ENCODE measurements at places on chromosomes 2 and 18.

- DNase-seq = peak; percentile 54
These were observed at the start of the genes PECR and TMEM169 for GRCh38 chr2:216081487-216082116. TSS of gene PECR (minus strand) at chr2:216081809. CDS start at chr2:216081741, 68 bp downstream. TSS of gene TMEM169 (plus strand) at chr2:216081919. CDS start at chr2:216095964, 14,045 bp downstream.

- DNase-seq = no peak
These were observed 329.4 kb upstream of the RAB12 start for GRCh38 chr18:8279781-8280330.

DNA sequence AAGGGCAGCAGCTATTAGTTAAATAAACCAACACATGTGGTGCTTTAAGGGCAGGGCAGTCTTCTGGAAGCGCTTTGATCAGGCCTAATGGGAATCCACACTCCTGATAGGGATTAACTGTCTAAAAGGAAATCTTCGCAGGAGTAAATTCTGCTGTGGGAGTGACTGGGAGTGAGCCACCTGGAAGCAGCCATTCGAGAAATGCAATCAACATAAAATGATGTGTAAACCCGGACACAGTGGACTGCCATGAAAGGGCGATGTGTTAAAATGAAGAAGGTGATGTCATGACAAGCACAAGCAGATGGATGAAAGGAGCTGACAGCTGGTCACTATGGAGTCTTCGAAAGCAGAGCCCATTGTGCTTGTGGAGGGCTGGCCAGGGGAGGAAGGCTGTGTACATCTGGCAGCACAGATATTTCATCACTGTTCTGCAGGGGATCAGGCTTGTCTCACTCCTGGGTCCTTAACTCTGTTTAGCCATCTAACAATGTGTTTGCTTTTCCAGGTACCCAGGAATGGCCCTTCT, 24.8 kb upstream of the GALNT14 start:
- no peak for DNase-seq

- DNase-seq = no peak
These were observed 3.1 kb upstream of the INPP5D start for GRCh38 chr2:233056961-233057605.

DNA sequence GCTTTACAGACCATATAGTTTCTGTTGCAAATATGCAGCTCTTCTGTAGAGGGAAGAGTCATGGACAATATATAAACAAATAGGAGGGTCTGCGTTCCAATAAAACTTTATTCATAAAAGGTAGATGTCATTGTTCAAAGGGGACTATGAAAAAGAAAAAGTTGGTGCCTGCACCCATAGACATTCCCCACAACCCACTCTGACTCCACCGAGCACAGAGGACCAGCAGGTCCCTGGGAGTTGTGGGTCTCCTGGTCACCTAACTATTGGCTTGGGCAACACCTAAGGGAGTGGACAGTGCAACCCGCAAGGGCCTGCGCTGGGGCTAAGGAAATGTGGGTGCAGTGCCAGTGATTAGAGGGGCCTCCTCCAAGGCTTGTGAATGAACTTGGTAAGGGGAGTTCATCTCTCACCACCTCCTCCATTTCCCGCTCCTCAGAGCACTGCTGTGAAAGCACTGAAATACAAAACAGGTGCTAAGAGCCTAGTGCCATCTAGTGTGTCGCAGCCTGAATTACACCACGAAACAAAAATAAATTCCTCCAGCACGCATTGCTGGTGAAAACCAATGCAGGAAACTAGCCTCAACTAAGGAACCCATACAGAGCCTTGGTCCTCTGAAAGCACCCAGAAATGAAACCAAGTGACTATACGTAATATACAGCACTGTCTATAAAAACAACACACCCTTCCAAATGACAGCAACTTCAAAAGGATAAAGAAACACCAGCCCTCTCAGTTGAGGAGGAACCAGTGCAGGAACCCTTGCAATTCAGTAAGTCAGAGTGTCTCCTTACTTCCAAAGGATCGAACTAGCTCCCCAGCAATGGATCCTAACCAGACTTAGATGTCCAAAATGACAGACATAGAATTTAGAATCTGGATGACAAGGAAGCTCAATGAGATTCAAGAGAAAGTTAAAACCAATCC, 166.6 kb downstream of the RNF144A start:
- peak; percentile 34 for DNase-seq

- DNase-seq = no peak
These were observed 25.7 kb downstream of the MC2R start for GRCh38 chr18:13889671-13890070.

DNA sequence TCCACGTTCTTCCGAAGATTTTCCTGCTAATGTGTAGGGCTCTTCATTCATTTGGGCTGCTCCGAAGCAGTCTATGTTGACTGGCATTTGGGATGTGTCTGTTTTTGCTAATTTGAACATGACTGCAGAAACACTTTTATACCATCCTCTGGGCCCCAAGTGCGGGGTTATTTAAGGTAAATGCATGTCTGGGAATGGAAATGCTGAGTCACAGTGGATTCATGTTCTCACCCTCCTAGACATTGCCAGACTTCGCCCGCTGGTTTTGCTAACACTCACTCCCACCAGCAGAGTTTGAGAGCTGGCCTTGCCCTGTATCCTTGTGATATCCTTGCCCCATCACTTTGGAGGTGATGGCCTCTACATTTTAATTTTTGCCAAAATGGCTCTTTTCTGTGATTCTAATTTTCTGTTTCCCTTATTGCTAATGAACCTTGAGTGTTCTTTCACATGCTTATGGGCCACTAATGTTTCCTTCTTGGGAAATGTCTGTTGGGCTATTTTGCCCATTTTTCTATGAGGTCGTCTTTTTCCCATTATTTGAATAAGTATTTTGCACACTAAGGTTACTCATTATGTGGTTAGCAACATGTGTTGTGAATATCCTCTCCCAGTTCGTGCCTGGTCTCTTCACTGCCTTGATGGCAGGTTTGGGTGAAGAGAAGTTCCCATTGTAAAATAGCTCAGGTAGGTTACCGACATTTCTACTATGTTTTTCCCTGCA, 204.1 kb downstream of the GLI2 start:
- DNase-seq = peak; percentile 24

GRCh38 chr2:227534714-227535113, 62.8 kb downstream of the AGFG1 start:
- no peak for DNase-seq

- no peak for DNase-seq
These were observed 131.3 kb downstream of the TPO start for GRCh38 chr2:1544478-1545069.

DNA sequence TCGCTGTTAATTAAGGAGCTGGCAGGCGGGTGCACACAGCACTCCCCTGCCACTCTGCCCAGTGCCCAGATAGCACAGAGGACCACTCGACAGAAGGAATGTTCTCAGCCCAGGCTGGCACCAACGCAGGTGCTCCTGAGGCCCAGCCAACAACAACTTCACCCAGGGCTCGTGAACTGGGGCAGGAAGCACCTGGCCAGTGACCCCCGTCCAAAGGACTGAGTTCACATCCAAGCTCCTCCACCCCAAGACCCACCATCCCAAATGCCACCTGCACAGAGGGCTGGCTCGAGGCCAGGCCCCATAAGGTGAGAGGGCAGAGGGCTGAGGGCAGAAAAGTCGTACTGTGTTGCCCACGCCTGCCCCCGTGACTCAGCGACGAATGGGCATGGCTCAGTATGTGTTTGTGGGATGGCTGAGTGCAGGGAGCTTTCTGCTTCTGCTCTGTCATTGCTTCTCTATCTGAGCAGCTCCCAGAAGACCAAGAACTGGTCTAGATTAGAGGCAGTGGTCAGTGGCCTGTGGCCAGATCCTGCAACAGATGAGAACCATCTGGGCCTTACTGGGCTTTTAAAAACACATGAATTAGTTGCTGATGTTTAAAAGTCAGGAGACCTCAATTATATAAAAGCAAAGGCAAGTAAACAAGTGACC, 68.4 kb downstream of the POLR1A start:
- DNase-seq = no peak

DNA sequence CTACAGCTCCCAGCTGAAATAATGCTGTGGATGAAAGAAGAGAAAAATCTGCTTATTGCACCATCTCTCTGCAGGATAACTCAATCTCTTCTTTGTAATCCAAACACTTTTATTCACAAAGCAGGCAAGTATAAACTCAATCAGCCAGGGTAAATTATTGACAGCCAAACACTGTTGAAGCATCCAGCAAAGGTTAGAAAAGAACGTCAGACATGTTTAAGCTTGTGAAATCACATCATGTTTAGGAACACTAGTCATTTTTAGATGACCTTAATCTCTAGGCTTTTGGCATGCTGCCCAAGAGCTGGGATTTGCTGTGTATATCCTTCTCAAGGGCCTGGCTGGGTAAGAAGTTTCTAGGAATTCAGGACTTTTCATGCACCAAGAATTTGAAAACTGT, 1148.1 kb upstream of the FANCL start:
- DNase-seq = no peak

DNA sequence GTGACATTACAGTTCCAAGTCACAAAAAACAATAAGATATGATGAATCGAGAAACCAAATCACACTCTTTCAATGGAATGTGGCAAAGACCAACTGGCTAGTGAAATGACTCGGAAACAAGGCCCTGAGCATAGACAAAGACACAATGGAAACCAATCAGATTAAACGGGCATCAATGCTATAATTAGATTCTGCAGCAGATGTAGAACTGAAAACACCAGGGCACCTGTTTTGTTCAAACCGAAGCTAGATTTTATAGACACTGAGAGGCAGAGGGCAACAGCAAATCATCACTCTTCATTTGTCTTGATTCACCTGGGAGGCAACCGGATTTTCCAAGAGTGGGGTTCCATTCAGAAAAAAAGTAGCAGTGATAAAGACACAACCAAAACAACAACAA, 92.8 kb upstream of the BARD1 start:
- DNase-seq = no peak

- no peak for DNase-seq
These were observed 2.0 kb downstream of the EIF2AK2 start for GRCh38 chr2:37154785-37155184.

GRCh38 chr2:240293557-240294461, 141.7 kb upstream of the GPC1 start:
- no peak for DNase-seq

GRCh38 chr2:105413206-105413605, 14.4 kb upstream of the FHL2 start:
- DNase-seq = no peak

GRCh38 chr2:96885432-96886347, 15.8 kb upstream of the SEMA4C start:
- no peak for DNase-seq

DNA sequence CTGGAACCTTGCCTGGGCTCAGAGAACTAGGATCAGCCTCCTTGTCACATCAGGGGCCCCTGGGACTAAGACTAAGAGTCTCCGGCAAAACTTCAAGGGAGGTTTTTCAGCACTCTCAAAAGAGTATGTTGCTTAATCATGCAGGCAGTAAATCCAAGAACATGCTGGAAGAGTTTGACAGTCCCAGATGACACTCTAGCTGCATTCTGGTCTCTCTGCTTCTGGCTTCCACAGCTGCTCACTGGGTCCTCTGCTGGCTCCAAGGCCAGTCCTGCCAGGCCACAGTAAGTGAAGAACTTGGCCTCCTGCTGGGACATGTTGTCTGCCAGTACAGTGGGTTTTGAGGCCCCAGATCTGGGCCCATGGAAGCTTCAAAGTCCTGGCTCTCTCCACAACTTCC, 45.2 kb upstream of the IL1RL1 start:
- no peak for DNase-seq

GRCh38 chr18:43367895-43368294, 90.6 kb upstream of the SYT4 start:
- no peak for DNase-seq

DNA sequence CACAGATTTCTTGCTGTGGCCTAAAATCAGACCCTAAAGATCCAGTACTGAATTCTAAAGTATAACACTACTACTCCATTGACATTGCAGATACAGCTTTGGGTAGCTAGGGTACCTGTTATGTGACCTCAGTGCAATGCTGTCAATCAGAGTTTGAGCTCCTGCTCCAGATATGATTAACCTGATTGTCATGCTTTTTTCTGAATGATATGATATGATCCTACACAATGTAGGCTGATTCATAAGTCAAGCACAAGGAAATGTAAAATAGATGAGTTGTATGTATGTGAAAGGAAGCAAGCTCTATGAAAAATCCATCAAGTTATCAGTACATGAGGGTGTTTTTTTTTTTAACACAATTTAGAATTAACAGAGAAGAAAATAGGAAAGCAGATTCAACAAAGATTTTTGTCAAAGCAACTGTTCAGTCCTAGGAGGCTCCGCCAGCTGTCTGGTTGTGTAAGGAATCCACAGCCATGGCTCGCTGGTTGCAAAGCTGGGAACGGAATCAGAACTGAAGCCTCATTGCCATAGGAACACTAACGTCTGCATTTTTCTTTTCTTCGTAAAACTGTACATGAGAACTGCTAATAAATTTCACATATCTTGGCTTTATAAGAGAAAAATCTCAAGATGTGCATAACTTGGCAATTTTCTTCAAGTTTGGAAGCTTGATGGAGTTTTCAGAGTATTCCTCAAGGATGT, 52.9 kb downstream of the NR4A2 start:
- no peak for DNase-seq

DNA sequence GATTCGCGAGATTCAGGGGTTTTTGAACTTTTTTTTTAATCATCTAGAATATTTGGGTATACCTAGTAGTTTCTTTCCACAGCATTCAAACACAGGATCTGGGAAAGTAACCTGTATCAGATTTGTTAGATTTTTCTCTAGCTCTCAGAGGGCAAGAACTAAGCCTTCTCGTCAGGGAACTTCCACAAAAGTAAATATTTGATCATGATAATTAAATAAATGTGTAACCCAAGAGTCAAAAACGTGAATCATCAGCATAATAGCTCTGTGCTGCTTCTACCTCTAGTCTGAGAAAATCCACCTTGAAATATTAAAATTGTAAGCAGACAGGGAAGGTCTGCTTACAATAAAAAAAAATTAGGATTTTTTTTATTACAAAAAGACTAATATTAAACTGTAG, 225.7 kb upstream of the SPOPL start:
- DNase-seq = no peak

GRCh38 chr2:204086167-204086566, 149.6 kb downstream of the ICOS start:
- no peak for DNase-seq

DNA sequence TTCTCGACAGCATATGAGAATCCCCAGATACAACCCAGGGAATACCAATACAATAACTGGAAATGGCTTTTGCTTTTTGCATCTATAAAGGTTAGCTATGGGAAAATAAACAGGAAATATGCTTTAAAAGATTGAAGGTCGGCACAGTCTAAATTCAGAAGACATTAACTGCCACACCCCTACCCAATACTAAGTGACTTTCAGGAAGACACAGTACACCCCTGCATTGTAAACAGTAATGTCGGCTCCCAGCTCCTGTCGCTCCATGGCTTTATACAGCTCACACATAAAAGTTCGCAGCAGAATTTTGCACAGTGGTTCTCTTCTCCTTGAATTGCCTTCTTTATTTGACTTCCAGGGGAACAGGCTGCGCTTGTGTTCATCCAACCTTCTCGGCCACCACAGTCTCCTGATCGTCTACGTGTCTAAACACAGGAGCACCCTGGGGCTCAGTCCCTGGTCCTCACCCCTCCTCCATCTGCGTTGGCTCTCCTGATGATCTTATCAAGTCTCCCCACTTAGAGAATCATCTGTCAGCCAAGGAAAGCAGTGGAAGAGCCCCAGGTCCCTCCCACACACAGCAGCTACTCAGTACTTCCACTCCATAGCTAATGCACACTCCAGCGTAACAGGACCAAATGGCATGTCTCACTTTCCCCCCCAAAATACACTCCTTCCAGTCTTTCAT, 22.7 kb downstream of the CYB5A start:
- DNase-seq = no peak

Data from GDM1 (cell line).